GM20000 (cell line): ENCODE measurements at places on chromosomes 3 and 15.

DNA sequence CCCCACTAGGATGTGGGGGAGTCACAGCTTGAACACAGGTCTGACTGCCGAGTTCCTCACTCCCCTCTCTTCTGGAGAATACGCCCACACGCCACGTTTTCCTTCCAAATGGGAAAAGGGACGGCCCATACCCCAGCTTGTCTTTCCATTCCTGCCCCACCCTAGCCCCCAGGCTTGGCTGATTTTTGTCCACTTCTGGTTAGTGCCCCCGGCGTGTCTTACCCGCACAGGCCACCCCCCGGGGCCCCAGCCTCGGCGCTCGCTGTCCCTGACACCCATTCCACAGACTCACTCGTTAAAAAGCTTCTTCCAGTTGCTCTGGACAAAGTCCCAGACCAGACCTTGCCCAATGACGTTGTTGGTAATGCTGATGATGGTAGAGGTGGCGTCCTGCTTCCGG, 14.5 kb downstream of the MESP2 start:
- DNase-seq = no peak

DNA sequence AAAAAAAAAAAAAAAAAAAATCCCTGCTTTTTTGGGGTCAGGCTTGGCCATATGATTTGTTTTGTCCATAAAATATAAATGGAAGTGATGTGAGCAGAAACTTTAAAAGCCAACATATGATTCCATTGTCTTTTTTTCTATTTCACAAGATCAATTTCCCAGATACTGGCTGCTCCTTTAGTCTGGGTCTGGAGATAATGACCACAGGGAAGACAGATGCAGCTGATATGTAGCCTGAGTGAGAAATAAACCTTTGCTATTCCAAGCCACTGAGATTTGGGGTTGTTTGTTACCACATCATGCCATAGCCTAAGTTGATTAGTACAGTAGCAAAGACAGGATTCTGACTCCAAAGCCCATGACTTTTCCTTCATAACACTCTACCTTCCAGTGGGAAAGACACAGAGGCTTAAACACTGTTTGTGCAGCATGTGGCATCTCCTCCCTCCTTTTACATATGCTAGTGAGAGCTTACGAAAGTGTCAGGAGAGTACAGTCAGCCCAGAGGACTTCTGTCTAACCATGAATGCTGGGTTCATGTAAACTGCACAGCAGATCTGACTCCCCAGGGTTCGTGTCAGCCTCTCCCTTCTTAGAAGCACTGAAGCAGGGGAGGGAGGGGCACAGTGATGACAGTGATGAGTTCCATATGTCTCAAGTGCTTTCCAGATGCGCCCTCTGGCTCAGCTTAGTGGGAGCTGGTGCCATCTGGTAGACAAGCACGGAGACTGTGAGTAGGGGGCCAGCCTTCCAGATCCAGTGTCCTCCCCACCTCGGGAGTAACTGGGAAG, 36.7 kb upstream of the SLC7A14 start:
- no peak for DNase-seq

- DNase-seq = no peak
Observed at GRCh38 chr3:181344331-181344730, 354.8 kb upstream of the DNAJC19 start.

DNA sequence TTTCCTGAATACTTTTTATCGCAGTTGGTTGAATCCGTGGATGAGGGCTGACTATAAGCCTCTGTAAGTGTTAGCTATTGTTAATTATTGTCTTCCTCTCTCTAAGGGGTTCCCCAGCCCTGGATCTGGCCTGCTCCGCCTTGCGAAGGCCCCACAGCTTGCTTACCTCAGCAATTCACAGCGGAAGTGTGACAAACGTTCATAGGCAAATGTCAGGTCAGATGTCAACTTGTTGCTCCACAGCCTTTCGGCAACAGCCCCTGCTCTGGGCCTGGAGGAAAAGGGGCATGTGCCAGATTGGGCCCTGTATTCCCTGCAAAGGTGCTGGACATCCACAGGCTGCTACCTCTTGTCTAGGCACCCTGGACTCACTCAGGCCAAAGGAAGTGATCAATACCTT, 25.3 kb upstream of the CELF6 start:
- no peak for DNase-seq

DNA sequence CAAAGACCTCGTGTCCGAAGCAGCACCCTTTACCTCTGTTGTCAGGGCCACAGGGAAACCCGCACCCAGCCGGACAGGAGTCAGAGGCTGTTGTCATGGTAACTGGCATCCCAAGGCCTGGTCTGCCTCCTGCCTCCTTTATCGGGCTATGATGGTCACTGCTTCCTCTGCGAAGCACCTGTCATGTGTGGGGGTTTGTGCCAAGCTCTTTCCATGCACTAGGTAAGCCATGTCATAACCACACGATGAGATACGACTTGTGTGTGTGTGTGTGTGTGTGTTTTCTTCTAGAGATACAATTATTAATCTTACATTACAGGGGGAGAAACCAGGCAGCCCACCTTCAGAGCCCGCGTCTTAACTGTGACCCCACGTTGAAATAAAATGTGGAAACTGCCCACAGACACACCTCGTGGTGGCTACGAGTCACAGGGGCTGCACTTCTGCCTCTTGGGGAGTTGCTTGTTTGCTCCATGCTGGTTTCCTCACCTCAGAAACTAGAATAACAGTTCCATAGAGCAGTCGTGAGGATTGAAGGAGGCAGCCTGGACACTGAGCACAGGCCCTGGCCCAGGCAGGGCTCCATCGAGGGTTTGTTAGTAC, 18.0 kb downstream of the ZDHHC19 start:
- DNase-seq = no peak

DNA sequence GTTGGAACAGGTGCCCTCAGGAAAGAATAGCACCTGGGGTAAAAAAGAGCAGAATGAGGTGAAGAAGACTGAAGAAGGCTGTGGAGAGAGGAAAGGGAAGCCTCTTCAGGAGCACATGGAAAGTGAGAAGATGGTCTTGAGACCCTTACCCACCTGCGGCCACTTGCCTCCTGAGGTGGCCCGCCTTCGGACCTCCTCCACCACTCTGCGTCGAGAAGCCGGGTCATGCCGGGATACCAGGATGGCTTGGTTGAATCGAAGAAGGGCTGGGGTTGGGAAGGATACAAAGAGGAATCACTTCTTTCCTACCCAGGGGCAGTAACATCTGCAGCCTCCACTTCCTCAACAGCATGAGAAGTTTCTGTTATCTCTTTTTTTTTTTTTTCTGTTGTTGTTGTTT, 3.0 kb downstream of the LPCAT4 start:
- DNase-seq = no peak

- DNase-seq = no peak
Observed at GRCh38 chr3:131610174-131610573, 107.4 kb upstream of the MRPL3 start.

DNA sequence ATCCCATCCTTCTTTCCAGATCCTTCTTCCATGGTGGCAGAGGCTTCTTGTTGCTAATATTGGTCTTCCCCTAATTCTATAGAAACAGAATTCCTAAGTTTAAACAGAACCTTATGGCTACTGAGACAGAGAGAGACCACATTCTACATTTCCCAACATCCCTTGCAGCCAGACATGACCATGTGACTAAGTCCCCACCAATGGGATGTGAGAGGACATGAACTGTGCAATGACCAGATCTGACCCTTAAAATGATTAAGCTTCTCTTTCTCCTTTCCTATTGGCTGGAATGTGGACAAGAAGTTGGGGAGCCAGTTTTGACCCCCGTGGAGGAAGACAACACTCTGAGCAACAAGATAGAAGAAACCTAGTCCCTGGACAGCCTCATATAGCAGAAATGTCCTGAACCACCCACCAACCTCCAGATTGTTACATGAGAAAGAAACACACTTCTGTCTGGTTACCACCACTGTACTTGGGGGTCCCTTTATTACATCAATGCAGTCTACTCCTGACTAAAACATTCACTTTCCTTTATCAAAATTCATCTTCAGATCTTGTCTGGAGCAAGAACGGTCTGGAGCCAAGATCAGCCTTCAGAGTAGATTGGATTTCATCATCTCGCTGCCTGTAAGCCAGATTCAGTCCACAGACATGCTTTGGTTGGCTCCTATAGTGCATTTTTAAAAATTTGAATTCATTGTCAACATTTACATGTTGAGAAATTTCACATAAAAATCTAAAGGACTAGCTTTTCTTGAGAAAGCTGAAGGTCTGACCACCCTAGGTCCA, 183.9 kb downstream of the SHQ1 start:
- no peak for DNase-seq

GRCh38 chr3:143387425-143387824, 267.9 kb downstream of the CHST2 start:
- DNase-seq = no peak

DNA sequence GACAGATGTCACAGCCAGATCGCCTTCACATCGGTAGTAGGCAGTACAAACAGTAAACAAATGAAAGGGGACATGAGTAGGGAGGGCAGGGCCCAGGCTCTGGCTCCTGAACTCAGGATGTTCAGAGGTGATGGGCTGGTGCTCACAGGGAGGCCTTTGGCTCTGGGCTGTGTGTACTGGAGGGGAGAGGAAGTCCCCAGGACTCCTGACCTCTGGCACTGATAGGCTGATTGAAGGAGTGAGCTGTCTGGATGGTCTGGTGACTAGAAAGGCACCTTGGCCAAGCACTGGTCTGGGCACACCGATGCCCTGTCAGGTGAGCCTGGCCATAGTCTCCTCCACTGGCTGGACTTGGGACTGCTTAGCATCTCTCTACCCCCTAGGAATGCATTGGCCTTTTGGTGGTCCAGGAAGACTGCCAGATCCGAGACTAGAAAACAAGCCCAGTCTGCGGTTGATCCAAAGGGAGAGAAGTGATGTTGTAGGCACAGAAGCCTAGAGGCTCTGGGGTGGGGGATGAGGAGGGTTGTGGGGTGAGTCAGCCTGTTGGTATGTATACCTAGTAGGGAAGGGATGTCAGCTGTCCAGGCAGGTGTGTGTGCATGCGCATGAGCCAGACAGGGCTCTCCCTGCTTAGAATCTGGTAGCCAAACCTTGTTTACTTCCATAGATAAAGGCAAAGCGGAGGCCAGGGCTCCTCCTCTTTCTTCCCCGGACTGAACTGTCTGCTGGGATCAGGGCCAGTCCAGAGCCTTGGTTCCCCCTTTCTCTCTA, 1.9 kb downstream of the SPINT1 start:
- no peak for DNase-seq

DNA sequence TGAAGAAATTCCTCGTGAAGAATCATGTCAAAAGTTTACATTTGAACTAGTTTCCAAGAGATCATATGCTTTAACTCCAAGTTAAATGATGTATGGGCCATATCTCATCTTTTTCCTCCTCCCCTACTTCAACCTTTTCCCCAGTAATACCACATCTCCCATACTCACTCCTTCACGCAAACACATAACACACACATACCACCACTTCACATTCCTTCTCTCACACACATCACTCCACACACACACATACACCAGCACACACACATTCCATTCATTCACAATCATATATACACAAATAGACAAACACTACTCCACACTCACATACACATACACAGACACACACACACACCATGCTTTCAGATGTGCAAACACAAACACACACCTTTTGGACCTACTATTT, 769.0 kb upstream of the NR2F2 start:
- DNase-seq = no peak

GRCh38 chr3:69219101-69219708, 96.8 kb upstream of the LMOD3 start:
- no peak for DNase-seq

- no peak for DNase-seq
Observed at GRCh38 chr3:65552434-65552833, 486.3 kb downstream of the MAGI1 start.

- DNase-seq = no peak
Observed at GRCh38 chr3:99484871-99485270, 153.5 kb upstream of the COL8A1 start.

DNA sequence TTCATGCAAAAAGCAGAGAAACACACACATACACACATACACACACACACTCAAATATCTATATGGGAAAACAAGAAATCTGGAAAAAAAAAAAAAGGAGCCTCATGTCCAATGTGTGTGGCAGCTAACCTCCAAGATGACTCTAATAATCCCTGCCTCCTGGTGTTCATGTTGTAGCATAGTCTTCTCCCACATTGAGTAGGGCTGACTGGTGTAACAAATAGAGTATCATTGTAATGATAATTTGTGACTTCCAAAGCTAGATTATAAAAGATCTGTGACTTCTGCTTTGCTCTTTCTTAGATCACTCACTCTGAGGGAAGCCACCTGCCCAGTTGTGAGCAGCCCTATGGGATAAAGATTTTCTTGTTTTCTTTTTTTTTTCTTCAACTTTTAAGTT, 130.9 kb upstream of the TNIK start:
- no peak for DNase-seq

- no peak for DNase-seq
Observed at GRCh38 chr3:186502138-186502948, 41.8 kb downstream of the CRYGS start.

GRCh38 chr3:170532573-170532972, 53.3 kb downstream of the SLC7A14 start:
- DNase-seq = no peak

GRCh38 chr3:65873028-65873427, 165.7 kb downstream of the MAGI1 start:
- no peak for DNase-seq

DNA sequence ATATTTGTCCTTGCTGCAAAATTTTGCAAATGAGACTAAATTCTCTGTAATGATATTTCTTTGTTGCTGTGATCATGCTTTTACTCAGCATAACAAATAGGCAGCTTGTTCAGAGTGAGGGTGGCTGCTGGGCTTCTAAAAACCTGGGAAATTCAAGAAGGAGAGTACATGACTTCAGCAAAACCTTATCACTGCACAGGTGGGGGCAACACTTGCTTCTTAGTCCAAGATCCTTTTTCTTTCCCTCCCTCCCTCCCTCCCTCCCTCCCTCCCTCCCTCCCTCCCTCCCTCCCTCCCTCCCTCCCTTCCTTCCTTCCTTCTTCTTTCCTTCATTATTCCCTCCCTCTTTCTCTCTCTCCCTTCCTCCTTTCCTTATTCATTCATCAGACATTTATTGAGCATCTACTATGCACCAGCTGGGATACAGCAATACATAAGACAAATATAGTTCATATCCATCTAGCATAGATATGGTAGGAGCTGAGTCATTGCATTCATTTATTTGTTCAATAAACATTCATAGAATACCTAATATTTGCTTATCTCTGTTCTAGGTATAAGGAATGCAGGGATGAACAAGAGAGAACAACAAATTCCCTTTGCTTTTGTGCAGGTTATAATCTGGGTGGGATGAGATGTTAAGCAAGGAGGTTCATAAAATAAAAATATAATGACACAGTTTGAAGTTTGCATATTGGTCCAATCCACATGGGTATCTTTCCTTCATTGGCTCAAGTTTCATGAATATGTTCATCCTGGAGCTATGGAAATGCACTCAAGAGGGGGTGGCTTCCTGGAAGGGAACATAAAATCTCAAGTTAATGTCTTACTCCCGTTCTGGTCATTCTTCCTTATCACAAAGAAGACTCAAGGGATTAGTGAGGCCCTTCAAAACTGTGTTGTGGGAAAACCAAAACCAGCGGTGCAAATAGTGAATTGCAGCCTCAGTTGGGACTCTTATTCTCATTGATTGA, 210.7 kb downstream of the PDCD6IP start:
- DNase-seq = no peak

- DNase-seq = no peak
Observed at GRCh38 chr3:120357807-120358206, 8.7 kb upstream of the LRRC58 start.
